ENCODE measurements at places on chromosomes 6 and 20.

GRCh38 chr6:41373919-41374617 lies 38.7 kb downstream of the NCR2 start:
- no peak for DNase-seq

- no peak for DNase-seq
Observed at GRCh38 chr20:7770578-7770977, 169.7 kb downstream of the HAO1 start.

- peak; percentile 50 for DNase-seq
Observed at GRCh38 chr6:159852877-159853276, 37.9 kb upstream of the MAS1 start.

GRCh38 chr6:3585320-3585935 lies 128.6 kb upstream of the SLC22A23 start:
- DNase-seq = no peak

GRCh38 chr6:32858194-32858593 lies 4.2 kb downstream of the PSMB9 start:
- DNase-seq = no peak

- peak; percentile 49 for DNase-seq
Observed at GRCh38 chr6:28900577-28901256, 23.1 kb downstream of the TRIM27 start.

- DNase-seq = no peak
Observed at GRCh38 chr6:47781732-47782131, at the start of gene OPN5. Gene OPN5 (plus strand): TSS chr6:47782032. CDS start chr6:47782067, 35 bp downstream.

- no peak for DNase-seq
Observed at GRCh38 chr6:20620043-20620442, 85.8 kb downstream of the CDKAL1 start.

GRCh38 chr20:55264703-55265239 lies 740.5 kb downstream of the CBLN4 start:
- no peak for DNase-seq

DNA sequence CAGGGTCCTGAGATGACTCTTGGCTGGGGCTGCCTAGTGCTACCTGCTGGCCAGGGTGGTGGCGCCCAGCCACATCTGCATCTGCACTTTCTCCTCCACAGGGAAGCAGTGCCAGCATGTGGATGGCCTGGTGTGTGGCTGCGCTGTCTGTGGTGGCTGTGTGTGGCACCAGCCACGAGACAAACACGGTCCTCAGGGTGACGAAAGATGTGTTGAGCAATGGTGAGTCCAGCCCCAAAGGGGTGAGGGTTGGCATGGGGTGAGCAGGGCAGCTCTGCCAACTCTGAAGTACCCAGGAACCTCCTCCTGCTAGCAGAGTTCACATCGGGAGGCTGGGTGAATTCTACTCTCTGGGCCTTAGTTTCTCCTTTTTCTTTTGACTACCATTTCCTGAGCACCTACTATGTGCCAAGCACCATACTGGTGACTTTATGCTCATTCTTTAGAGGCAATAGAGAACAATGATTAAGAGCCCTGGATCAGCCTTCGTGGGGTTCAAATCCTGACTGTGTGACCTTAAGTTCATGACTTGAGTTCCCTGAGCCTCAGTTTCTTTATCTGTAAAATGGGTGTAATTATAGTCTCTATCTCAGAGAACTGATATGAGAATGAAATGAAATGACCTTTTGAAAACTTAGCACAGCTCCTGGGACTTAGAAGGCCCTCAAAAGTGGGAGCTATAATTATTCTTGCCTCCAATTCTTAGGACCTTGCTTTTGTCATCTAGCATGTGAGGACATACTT lies 2.1 kb downstream of the BPIFB4 start:
- no peak for DNase-seq

DNA sequence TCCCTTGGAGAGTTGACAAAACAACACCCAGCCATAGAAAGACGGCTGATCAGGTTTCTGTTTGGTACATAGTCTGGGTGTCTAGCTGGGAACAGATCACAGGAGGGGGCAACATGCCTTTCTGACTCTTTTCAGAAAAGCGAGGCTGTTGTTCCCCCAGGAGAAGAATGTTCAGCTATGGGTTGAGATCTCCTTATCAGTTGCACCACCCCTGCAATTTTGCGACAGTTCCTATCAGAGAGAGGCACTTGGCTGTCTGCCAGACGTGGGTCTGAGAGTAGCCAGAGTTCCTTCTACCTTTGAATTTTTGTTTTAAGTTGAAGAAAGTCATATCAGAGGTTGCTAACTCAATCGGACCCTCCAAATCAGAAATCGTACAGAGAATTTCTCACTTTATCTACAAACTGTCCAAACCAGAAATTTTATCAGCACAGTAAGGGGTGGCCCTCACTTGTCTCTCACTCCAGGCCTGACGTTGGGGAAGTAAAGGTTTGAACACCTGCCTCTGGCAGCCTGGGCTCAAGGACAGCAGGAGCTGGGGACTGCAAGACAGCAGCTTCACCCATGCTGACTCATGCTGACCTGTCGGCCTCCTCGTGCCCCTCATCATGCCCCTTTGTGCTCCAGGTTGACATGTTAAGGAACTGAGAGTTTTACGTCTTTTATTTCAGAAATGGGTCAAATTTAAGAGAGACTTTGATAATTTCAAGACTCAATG lies 42.3 kb downstream of the TMC2 start:
- peak; percentile 44 for DNase-seq

DNA sequence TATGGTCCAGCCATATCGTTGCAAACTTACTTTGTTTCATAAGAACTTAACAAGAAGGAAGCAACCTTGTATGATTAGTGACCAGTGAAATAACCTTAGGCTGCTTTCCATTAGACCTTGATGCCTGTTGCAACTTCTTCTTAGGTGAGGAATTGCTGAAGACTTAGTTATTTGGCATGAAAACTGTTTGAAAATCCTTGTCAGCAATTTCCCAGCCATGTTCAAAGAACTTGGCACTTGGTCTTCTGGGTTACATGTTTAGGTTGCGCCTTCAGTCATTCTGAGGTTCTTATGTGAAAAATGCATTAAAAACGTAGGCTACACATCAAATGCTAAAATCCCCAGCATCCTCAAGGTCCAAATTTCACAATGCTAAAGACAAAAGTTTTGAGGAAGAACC lies 232.0 kb upstream of the CEP162 start:
- no peak for DNase-seq

DNA sequence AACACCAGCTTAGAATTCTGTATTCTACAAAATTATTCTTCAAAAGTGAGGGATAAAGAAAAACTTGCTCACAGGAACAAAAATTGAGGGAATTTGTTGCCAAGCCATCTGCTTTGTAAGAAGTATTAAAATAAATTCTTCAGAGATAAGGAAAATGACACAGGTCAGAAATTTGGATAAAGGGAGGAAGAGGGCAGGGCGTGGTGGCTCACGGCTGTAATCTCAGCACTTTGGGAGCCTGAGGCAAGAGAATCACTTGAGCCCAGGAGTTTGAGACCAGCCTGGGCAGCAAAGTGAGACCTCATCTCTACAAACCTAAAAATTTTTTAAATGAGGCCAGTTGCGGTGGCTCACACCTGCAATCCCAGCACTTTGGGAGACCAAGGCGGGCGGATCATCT lies 11.8 kb downstream of the SMIM28 start:
- DNase-seq = no peak

GRCh38 chr6:105522626-105523322 lies 119.9 kb upstream of the PREP start:
- DNase-seq = no peak

DNA sequence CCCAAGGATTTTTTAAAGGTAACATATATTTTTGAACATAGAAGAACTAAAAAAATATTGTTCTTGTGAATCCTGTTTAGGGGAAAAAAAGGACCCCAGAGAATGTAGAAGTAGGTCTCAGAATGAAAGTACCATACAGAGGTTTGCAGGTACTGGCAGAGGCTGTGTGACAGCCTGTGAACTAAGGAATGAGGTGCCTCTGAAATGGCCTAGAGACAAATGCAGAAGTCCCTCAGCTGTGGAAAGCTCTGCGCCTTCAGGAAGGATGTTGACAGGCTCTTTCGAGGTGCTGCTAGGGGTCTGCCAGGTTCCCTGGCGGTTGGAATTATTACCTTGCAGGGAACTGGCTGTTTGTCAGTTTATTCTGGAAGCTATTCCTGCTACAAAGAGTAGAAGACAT lies 8.6 kb upstream of the TUBB2B start:
- no peak for DNase-seq

DNA sequence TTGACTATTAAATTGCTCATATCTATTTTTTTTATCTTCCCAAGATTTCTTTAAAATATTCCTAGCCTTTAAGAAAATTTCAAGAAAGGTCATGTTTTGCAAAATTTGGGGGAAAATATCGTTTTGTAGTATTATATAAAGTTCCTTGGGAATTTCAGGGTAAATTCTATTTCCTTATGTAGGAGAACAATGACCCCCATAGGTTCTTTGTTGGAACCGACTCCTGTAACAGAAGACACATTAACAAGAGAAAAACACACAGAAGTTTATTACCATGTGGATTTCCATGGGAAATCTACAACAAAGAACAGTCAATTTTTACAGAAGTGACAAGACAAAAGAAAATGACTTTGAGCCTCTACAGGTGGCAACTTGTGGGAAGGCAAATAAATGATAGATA lies 68.1 kb downstream of the ADGB start:
- DNase-seq = no peak

DNA sequence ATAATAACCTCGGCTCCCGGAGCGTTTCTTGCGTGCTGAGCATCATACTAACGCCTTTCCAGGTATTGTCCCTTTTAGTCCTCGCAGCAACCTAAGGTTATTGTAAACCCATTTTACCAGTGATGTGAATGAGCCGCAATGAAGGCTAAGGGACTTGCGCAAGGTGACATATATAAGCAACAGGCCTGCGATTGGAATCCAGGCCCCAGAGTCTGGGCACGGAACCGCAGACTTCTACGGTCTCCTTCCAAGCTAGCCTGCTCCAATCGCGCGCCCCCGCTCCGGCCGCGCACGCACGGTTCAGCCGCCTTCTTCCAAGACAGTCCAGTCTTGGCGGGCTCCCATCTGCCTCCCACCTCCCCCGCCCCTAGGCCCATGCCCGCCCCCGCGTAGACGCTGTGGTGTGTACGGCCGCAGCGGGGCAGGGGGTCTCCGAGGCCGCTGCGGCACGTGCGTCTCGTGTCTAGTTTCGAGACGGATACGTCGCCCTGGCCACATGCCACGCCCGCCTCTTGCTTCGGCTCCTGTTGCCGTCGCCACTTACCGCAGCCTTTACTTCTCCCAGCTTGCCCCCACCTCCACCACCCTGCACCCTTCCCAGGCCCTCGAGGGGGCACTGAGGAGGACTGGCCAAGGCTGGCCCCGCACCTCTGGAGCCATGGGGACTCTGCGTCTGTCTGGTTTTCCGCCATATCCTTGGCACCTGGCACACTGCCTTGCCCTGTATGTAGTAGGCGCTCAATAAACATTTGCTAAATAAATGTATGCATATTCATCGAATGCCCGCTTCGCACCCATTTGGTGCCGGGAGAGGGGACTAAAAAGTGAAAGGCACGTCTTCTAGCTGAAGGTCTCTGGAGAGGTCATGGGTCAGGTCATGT lies 855 bp upstream of the GFOD1 start:
- DNase-seq = no peak

DNA sequence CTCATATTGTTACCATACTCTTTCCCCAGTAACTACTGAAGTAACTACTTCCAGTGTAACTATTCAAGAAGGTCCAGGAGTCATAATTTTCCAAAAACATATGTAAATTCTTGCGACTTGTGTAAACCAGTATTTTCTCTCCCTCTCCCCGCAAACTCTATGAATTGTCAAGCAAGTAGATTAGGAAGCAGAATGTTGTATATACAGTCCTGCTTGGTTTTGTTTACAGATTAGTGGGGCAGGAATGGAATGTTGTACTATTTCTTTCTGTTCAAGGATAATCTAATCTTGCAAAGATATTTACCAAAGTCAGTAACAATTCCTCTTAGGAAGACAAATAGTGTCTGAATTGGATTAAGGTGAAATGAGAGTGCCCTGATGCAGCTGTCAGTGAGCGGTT lies 234.9 kb upstream of the PLN start:
- no peak for DNase-seq

DNA sequence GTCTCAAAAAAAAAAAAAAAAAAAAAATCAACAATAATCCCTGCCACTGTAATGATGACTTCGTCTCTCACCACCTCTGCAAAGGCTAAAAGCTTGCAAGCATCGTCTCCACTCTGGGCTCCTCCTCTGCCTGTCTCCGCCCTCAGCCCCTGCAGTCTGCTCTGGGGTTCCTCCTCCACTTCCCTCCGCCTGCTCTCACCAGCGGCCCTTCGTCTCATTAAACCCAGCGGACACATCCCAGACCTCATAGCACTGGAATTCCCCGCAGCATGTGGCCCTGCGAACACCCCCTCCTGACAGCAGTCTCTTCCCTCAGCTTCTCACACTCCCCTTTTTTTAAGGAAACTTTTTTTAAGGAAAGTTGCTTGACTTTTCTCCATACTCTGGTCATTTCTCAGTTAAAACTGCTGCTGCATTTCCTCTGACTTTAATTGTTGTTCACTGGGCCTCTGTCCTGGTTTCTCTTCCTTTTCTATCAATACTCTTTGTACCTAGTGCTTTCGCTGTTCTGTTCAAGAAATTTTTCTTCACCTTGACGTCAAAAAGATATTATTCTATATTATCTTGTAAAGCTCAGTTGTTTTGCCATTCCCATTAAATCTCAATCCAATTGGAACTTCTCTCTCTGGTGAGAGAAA lies 70.9 kb upstream of the PLEKHG1 start:
- peak; percentile 69 for DNase-seq

DNA sequence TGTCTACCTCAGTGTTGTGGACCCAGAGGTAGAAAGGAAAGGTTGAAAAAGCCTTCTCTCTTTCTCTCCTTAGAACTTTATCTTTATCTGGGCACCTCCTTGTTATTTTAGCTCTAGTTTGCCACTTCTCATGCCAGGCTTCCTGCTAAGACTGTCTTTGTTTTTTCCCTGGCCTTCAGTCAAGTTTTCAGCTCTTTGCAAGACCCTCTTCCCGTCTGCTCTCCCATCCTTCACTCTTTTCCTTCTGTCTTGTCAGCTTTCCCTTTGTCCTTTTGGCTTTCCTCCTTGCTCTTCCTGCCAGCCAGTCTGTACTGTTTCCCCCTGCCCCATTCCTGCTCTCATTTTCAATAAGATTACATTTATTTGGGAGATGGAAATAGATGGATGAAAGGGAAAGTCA lies 86.8 kb upstream of the CCN6 start:
- DNase-seq = no peak

- no peak for DNase-seq
Observed at GRCh38 chr20:53625311-53626129, 31.9 kb upstream of the ZNF217 start.

Measured in Karpas-422 (cell line).